ENCODE measurements at places on chromosomes 3 and 15.
A peak's percentile ranks its signal among the peaks of the same experiment; 100 is the strongest.

- DNase-seq = no peak
These were observed 368.7 kb downstream of the MFSD1 start for GRCh38 chr3:159170436-159171003.

DNA sequence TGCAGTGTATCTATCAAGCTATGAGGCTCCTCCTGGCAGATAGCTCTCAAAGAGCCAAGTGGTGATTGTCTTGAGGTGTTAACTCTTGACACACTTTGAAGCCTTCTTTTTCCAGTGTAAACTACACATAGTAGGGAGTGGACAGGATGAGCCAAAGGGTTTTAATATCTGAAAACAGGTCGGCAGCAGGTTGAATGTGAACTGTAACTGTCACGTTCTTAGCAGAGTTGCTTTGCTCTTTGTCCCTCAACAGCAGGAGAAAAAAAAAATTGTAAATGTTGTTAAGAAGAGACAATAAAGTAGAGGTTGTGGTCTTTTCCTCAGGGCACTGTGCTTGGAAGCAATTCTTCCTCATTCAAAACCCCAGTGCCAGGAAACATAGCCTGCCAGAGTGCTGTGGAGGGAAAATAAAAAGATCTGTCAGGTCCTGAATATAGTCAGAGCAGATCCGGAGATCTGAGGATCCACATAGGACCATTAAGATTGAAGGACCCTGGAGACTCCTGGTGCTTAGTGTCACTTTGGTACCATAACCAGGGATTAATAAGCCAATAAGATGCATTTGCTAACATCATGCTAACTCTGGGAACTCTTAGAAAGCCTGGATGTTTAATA lies 229.7 kb downstream of the NAALADL2 start:
- no peak for DNase-seq

GRCh38 chr3:190581041-190581541 lies 67.2 kb downstream of the IL1RAP start:
- DNase-seq = no peak

DNA sequence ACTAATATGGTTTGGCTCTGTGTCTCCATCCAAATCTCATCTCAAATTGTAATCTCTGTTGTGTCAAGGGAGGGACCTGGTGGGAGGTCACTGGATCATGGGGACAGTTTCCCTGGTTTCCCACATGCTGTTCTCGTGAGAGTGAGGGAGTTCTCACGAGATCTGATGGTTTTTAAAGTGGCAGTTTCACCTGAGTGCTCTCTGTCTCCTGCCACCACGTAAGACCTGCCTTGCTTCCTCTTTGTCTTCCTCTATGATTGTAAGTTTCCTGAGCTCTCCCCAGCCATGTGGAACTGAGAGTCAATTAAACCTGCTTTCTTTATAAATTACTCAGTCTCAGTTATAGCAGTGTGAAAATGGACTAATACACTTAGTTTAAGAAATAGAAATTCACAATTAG lies 228.9 kb downstream of the CD47 start:
- no peak for DNase-seq

DNA sequence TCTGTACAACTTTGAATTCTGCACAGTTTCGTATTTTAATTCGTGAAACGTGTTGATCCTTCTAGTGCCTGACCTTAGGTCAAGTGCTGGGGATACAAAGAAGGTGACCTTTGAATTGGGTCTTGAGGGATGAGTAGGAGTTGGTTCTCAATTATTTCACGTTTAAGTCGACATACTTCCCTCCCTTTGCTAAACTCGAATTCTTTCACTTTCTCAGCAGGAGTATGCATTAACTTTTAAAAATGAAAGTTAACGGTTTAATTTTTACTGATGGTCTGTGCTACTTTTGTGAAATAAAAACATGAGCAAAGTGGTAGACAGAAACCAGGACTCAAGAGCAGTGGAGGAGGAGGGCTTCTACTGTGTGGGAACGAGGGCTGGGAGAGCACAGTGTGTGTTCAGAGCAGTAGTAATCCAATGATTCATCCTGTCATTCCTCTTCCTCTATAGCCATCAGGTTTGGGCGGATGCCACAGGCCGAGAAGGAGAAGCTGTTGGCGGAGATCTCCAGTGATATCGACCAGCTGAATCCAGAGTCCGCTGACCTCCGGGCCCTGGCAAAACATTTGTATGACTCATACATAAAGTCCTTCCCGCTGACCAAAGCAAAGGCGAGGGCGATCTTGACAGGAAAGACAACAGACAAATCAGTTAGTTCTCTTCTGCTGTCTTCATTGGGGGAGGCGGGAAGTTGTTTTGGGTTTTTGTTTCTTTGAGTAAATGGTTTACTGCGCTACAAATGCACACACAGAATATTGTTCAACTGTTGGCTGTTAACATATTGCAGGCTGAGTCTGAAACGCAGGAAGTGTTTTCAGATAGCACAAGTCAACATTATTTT lies 78.6 kb upstream of the TSEN2 start:
- peak; percentile 90 for DNase-seq

DNA sequence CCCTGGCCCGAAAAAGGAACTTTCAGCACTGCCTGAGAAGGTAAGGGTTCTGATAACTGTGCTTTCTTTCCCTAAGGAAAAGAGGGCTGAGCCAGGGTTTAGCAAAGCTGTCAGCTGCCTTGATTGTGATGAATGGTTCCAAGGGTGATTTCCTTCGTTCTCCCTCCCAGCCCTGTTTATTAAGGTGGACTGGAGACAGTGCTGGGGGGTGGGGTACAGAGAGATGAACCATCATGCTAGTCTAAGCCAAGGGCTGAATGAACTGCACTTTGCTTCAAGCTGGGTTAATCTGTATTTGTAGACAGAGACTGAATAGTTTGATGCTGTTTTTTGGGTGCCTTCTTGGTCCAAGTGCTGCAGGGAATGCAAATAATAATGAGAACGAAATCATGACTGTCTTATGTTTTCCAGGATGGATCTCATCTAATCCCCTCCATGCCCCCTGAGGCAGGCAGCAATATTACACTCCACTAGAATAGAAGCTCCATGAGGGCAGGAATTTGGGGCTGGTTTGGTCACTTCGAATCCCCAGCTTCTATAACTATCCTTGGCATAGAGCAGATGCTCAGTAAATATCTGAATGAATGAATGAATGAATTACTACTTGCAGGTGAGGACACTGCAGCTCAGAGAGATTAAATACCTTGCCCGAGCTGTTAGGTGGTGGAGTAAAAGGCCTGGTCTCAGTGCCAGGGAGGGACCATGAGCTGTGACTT lies 10.9 kb downstream of the PXYLP1 start:
- DNase-seq = no peak
